ENCODE measurements at places on chromosomes 5 and 9.

DNA sequence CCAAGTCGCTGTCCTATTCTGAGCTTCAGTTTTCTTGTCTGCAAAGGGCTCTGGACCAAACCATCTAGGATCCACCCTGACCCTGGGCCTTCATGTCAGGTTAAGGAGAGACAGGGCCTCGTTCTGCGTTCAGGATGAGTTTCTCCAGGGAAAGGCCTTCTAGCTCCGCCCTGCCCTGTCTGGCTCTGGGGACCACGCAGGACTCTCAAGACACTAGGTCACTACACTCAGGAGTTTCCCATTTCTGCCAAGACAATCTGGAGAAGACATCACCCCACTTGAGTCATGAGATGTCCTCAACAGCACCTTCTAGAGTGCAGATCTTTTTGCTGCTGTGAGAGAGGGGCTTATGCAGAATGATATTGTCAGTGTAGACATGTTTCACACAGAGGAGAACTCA lies 53.2 kb upstream of the KCNMB1 start:
- no peak for DNase-seq

DNA sequence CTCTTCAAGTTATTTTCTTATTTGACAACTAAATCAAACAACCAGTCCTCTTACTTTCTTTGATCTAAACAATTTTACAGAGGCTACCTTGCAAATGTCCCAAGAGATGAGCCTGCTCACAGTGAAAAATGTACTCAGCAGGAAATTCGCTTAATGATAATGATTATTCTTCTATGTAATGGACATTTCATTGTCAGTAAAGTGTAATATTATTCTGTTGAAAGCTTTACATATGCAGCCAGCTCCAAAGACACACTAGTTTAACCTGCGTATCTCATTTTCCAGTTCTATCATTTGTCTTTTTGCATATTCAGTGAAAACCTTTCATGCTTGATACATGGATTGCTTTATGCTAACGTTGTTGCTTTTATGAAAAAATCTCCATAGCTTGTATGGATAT lies 758.7 kb upstream of the ZNF608 start:
- no peak for DNase-seq

GRCh38 chr5:15695215-15695731 lies 195.3 kb downstream of the FBXL7 start:
- DNase-seq = no peak

- DNase-seq = no peak
Measured at GRCh38 chr9:138016406-138017187, 139.0 kb downstream of the CACNA1B start.

GRCh38 chr9:4229252-4229651 lies 70.6 kb downstream of the GLIS3 start:
- DNase-seq = no peak

- no peak for DNase-seq
Measured at GRCh38 chr9:134855231-134855899, 25.2 kb upstream of the FCN2 start.

- no peak for DNase-seq
Measured at GRCh38 chr9:120869360-120869687, 7.7 kb downstream of the PHF19 start.

DNA sequence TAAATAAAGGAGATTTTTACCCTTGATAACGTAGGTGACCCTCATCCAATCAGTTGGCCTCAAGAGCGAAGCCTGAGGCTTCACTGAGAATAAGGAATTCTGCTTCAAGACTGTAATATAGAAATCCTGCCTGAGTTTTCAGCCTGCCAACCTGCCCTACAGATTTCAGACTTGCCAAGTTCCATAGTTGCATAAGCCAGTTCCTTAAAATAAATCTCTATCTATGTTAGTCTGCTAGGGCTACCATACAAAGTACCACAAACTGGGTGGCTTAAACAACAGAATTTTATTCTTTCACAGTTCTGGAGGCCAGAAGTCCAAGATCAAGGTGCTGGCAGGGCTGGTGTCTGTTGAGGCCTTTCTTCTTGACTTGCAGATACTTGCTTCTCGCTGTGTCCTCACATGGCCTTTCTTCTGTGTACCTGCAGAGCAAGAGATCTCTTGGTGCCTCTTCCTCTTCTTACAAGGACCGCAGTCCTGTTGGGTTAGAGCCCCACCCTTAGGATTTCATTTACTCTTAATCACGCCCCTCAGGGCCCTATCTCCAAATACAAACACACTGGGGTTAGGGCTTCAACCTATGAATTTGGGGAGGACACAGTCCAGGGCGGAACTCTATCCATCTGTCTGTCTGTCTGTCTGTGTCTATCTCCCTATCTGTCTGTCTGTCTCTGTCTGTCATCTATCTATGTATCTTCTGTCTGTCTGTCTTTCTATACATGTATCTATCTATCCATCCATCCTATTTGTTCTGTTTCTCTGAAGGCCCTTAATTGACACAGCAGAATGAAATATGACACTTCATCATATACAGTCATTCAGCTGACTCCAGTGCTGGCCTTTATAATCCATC lies 17.0 kb upstream of the CMBL start:
- peak; percentile 51 for DNase-seq

Measured in DMS53 (cell line).